ENCODE measurements at places on chromosomes 7 and 10. TPM values are rescaled to one million over a fixed set of nuclear protein-coding genes. Genes with fewer than 3 reads are reported as not detected.

SPDYE3 gene
- total RNA-seq: not detected

GRCh38 chr7:137642472-137642871, 204.3 kb downstream of the DGKI start:
- no peaks in the 10 kb centered on the region for H3K27me3 ChIP-seq
- DNase-seq: peak; percentile 77
- H3K36me3 ChIP-seq: no peaks in the 10 kb centered on the region
- H3K4me3 ChIP-seq: no peak overlapping the region

DNA sequence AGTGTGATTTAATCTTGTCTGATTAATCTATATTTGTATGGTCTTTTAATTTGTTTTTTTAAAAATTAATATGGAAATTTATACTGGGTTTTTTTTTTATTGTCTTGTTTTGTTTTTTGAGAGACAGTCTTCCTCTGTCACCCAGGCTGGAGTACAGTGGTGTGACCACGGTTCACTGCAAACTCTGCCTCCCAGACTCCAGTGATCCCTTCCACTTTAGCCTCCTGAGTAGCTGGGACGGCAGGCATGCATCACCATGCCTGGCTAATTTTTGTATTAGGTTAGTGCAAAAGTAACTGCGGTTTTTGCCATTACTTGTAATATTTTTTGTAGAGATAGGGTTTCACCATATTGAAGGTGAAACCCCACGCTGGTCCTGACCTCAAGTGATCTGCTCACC, 73.1 kb downstream of the TET1 start:
- H3K36me3 ChIP-seq: no peaks in the 10 kb centered on the region
- no peak for DNase-seq

GRCh38 chr10:15420858-15421257, 49.8 kb upstream of the FAM171A1 start:
- H3K4me1 ChIP-seq: no peaks in the 10 kb centered on the region
- H3K4me3 ChIP-seq: no peak overlapping the region
- H3K27ac ChIP-seq: no peak overlapping the region
- no peaks in the 10 kb centered on the region for H3K27me3 ChIP-seq
- H3K36me3 ChIP-seq: no peaks in the 10 kb centered on the region

KIAA1549 gene
- total RNA-seq: 0.77 TPM

EVX1 gene
- total RNA-seq: not detected

RELN gene
- total RNA-seq: 0.33 TPM

TMEM184A gene
- under 0.01 TPM for total RNA-seq

CHCHD3 gene
- 94.0 TPM for total RNA-seq

NKX1-2 gene
- total RNA-seq: not detected

DNA sequence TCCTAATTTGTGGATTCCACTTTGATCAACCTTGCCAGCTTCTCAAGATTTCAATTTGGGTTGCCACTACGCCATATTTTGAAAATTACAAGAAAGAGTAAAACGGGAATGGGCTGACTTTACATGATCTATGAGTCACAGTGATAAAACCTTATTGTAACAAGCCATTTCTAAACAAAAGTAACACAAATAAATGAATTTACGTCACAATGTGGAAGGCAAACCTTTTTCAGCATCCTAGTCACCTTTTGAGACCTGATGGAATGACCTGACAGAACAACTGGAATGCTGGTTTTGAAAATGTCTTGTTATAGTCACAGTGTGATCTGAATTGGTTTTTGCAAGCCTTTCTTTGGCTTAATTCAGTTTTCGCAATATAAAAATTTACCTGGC, 85.9 kb downstream of the CDK6 start:
- H3K4me1 ChIP-seq: peaks cover 17% of the 10 kb centered on the region
- no peak overlapping the region for H3K4me3 ChIP-seq
- peak overlapping the region; percentile 61 for H3K27ac ChIP-seq
- no peaks in the 10 kb centered on the region for H3K36me3 ChIP-seq

FBXL13 gene
- total RNA-seq: 0.66 TPM

GRCh38 chr7:121180436-121181063, 148.2 kb upstream of the WNT16 start:
- H3K27ac ChIP-seq: no peak overlapping the region
- peaks cover 4% of the 10 kb centered on the region for H3K4me1 ChIP-seq
- H3K27me3 ChIP-seq: no peaks in the 10 kb centered on the region
- no peak overlapping the region for H3K4me3 ChIP-seq

PLXDC2 gene
- total RNA-seq: 12.3 TPM

GRCh38 chr10:123555616-123556015, 110.5 kb upstream of the GPR26 start:
- no peaks in the 10 kb centered on the region for H3K36me3 ChIP-seq
- no peak overlapping the region for H3K4me3 ChIP-seq
- no peak overlapping the region for H3K27ac ChIP-seq
- H3K27me3 ChIP-seq: no peaks in the 10 kb centered on the region
- no peaks in the 10 kb centered on the region for H3K4me1 ChIP-seq

HOXA5 gene
- total RNA-seq: 22.1 TPM

- H3K27me3 ChIP-seq: no peaks in the 10 kb centered on the region
- no peak overlapping the region for H3K27ac ChIP-seq
- H3K36me3 ChIP-seq: no peaks in the 10 kb centered on the region
- peaks cover 7% of the 10 kb centered on the region for H3K4me1 ChIP-seq
- peak; percentile 94 for DNase-seq
- H3K4me3 ChIP-seq: no peak overlapping the region
These were observed 74.7 kb upstream of the PRR15 start for GRCh38 chr7:29488977-29489376.

- H3K4me1 ChIP-seq: no peaks in the 10 kb centered on the region
- no peak for DNase-seq
- no peak overlapping the region for H3K27ac ChIP-seq
- H3K36me3 ChIP-seq: no peaks in the 10 kb centered on the region
- H3K4me3 ChIP-seq: no peak overlapping the region
- H3K27me3 ChIP-seq: no peaks in the 10 kb centered on the region
These were observed 93.4 kb downstream of the GPR26 start for GRCh38 chr10:123759501-123760031.

HSPA12A gene
- total RNA-seq: 9.5 TPM

DNA sequence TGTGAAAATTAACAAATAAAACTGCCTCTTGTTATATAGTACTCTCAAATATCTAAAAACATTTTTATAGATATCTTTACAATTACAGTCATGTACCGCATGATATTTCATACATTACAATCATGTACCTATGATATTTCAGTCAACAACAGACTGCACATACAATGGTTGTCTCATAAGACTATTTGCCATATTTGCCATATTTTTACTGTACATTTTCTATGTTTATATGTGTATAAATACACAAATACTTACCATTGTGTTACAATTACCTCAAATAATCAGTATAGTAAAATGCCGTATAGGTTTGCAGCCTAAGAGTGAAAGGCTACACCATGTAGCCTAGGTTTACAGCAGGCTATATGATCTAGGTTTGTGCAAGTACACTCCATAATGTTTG, 336.0 kb upstream of the PCDH15 start:
- no peaks in the 10 kb centered on the region for H3K27me3 ChIP-seq
- no peak for DNase-seq
- H3K4me1 ChIP-seq: no peaks in the 10 kb centered on the region
- no peaks in the 10 kb centered on the region for H3K36me3 ChIP-seq
- no peak overlapping the region for H3K4me3 ChIP-seq

GRCh38 chr10:50497758-50498157, 126.0 kb downstream of the SGMS1 start:
- H3K4me1 ChIP-seq: peaks cover 6% of the 10 kb centered on the region
- H3K27me3 ChIP-seq: no peaks in the 10 kb centered on the region
- no peak overlapping the region for H3K4me3 ChIP-seq
- H3K36me3 ChIP-seq: no peaks in the 10 kb centered on the region

PIK3AP1 gene
- 0.17 TPM for total RNA-seq

GRCh38 chr10:23016636-23017035, 78.7 kb upstream of the MSRB2 start:
- H3K36me3 ChIP-seq: no peaks in the 10 kb centered on the region
- no peak overlapping the region for H3K4me3 ChIP-seq
- DNase-seq: no peak
- H3K27ac ChIP-seq: no peak overlapping the region

DYDC2 gene
- total RNA-seq: not detected

SPDYE2 gene
- total RNA-seq: not detected

DNA sequence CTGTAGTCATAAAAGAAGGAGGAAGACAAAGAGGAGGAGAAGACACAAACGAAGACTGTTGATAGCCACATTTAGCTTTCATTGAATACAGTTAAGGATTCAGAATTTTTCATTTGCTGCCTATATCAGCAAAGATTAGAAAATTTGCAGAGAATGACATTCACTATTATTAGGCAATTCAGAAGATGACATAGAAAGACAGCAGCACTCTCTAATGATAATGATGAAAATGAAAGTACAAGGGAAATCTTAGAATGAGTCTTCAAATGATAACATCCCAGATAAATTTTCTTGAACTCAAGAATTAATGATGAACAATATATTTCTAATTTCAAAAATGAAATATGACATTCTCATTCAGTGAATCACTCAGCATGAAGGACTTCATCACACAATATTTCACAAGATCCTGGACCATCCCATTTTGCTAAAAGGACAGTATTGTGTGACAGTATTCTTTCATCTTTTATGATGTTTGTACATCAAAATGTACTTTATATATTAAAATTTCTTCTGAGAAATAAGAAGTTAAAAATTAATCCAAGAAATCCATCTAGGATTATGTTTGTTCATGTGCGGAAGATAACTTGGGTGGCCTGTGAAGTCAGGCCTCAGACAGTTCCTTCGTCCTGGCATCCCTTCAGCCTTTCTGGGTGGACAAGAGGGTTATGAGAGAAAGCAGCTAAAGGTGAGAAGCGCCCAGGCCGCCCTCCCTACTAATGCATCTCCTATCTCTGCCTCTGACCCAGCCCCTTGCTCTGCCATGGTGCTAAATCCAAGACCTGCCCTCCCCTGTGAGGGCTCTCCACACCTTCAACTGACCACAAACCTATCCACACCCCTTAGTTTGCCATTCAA, 47.4 kb upstream of the CAMK2B start:
- H3K4me3 ChIP-seq: no peak overlapping the region
- no peaks in the 10 kb centered on the region for H3K27me3 ChIP-seq
- peaks cover 10% of the 10 kb centered on the region for H3K4me1 ChIP-seq
- no peaks in the 10 kb centered on the region for H3K36me3 ChIP-seq
- H3K27ac ChIP-seq: no peak overlapping the region

MALRD1 gene
- total RNA-seq: 1.7 TPM

DNA sequence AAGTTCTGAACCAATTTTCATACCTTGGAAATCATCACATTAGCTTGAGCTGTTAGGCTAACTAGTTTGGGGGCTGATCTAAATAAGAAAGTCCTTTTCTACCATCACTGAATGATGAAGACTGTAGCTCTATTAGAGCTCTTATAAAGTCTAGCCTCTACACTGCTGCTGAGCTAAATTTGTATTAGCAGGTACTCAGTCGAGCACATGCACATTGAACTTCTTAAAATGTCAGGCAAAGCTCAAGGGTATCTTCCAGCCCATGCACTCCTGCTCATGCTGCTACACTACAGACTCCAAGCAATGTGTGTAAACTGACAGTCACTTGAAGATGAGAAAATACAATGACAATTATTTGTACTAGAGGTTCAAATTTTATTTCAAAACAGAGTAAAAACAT, 158.8 kb upstream of the TMEM229A start:
- H3K4me1 ChIP-seq: no peaks in the 10 kb centered on the region
- H3K4me3 ChIP-seq: no peak overlapping the region
- no peak for DNase-seq
- H3K36me3 ChIP-seq: no peaks in the 10 kb centered on the region
- H3K27me3 ChIP-seq: no peaks in the 10 kb centered on the region
- H3K27ac ChIP-seq: no peak overlapping the region

ZNF365 gene
- 5.8 TPM for total RNA-seq

- DNase-seq: no peak
- H3K4me1 ChIP-seq: peaks cover 4% of the 10 kb centered on the region
- no peak overlapping the region for H3K4me3 ChIP-seq
- no peaks in the 10 kb centered on the region for H3K27me3 ChIP-seq
- H3K27ac ChIP-seq: peak overlapping the region; percentile 11
These were observed 49.7 kb downstream of the ADD3 start for GRCh38 chr10:110057456-110057855.

DNA sequence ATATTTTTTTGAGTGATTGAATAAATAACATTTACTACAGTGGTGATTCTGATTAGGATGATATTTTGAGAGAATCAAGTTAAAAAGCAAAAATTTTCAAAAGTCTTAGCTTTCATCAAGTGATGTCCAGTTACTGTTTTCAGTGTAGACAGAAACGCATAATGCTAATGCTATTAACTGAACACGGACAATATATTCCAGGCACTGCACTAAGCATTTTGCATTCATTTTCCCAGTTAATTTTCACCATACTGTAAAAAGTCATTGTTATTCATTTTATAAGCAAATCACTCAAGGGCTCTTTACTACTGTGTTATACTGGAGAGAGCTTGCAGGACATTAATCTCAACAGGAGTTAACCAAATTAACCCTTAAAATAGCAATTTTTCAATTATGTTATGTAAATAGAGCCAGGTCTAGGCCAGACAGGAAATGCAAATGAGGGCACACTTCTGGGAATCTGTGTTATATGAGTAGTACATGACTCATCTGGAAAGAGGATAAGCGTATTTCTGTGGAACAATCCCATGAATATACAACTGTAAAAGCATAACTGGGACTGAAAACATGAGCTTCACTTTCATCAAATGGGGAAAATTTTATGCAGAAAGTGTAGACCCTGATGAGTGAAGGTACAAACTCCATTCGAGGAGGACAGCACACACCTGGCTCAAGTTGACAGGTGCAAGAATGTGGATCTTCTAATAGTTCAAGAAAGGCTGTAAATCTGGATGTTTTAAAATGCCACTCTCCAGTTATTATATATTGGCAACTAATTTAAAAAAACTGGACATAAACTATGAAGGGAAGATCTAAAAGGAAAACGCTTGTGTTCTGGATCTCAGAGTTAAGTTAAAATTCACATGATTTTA, 75.4 kb downstream of the ANK3 start:
- peaks cover 17% of the 10 kb centered on the region for H3K4me1 ChIP-seq
- peak overlapping the region; percentile 51 for H3K27ac ChIP-seq
- no peaks in the 10 kb centered on the region for H3K36me3 ChIP-seq
- peak; percentile 82 for DNase-seq
- H3K27me3 ChIP-seq: no peaks in the 10 kb centered on the region

GPR37 gene
- total RNA-seq: 20.6 TPM

NUTM2E gene
- total RNA-seq: under 0.01 TPM

PHYHIPL gene
- not detected for total RNA-seq

TUBAL3 gene
- not detected for total RNA-seq

- no peaks in the 10 kb centered on the region for H3K4me1 ChIP-seq
- peaks cover 9% of the 10 kb centered on the region for H3K27me3 ChIP-seq
- H3K27ac ChIP-seq: no peak overlapping the region
- no peaks in the 10 kb centered on the region for H3K36me3 ChIP-seq
- DNase-seq: no peak
These were observed 16.5 kb downstream of the RGR start for GRCh38 chr10:84261236-84261915.

ADAM12 gene
- total RNA-seq: 33.9 TPM

GRCh38 chr10:32985775-32986350, 27.8 kb upstream of the ITGB1 start:
- no peaks in the 10 kb centered on the region for H3K27me3 ChIP-seq
- H3K36me3 ChIP-seq: no peaks in the 10 kb centered on the region
- no peak overlapping the region for H3K4me3 ChIP-seq
- peak overlapping the region; percentile 79 for H3K27ac ChIP-seq
- peaks cover 36% of the 10 kb centered on the region for H3K4me1 ChIP-seq
